ENCODE measurements at places on chromosomes 4 and X.

DNA sequence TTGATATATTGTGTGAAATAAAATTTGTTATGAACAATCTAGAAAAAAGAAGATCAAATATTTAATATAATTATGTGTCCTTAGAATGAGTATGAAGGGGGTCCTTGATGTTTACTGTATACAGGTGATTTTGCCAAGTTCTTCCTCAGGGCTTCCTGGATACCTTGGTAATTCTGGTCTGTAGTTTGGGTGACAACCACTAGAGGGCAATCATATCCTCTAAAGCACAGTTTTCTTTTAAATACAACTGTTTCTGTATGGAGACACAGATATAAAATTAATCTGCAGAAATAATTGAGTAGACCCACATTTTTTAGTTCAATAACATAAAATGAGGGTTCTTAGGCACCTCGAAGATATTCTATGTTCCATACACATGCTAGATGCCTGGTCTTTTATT is 157.7 kb downstream of the SPANXN1 start:
- DNase-seq, result peak; percentile 27

DNA sequence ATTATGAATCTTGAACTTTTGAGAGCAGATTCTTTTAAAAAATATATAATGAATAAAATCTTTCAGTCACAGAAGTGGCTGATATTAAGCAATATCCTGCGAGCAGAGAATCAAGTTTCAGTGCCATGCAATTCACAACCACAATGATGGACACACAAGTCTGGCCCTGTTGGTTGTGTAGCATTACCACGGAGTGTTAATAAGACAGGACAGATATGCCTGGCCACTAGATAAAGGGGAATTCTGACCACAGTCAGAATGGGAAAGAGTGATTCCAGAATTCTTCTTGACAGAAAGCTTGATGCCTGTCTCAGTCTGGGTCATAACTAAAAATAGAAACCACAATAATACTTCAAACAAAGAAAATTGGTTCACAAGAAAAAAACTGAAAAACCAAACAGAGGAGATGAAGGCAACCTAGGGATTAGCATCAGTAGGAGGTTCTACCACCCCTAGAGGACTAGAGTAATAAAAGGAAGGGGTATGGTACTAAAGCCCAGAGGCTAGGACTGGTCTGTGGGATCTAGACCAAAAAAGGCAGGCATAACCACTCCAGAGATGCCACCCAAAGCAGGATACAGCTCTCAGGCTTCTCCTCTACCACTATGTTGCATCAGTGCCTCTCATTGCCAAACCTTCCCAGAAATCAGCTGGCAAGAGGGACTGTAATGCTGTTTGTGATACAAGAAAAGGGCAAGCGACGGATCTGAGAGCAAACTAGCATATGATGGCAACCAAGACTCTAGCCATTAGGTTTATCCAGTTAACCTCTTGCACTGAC is 59.0 kb downstream of the RNF150 start:
- no peak for DNase-seq

GRCh38 chrX:11913001-11913400 is 155.0 kb downstream of the MSL3 start:
- no peak for DNase-seq

- no peak for DNase-seq
Measured at GRCh38 chr4:186699881-186700397, 23.7 kb downstream of the FAT1 start.

GRCh38 chr4:78310007-78310739 is 241.4 kb upstream of the ANXA3 start:
- DNase-seq, result peak; percentile 79

DNA sequence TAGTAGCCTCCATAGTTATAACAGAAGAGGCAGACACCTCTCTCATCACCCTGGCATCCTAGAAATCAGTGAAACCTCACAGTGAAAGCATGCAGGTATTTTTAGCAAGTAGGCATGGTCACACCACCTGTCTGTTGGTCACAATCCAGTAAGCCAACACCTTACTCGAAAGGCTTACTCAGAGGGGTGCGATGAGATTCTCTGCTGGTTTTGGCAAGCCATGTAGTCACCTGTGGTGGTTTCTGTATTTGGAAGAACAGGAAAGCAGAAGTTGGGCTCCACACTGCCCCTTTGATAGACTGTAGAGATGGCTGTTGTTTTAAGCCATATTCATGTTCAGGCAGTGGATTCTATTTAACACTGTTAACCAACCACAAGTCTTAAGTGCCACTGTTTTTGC is 134.7 kb downstream of the DCLK2 start:
- peak; percentile 87 for DNase-seq

- no peak for DNase-seq
Measured at GRCh38 chrX:21972046-21972445, 31.5 kb downstream of the SMS start.

DNA sequence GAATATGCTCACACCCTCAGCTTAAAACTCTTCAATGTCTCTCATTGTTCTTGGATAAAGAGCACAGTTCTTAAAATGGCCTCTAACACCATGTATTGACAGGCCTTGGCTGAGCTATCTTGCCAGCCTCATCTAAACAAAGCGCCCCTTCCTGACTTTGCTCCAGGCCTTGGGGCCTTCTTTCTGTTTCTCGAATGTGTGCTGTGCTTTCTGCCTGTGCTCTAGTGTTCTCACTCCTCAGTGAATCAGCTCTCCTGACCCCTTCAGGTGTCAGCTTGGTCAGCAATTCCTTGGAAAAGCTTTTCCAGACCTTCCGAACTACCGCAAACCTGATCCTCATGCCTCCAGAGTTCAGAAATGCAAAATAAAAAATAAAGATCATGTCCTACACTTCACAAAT is 346.3 kb upstream of the FSTL5 start:
- DNase-seq, result no peak

- no peak for DNase-seq
Measured at GRCh38 chr4:52701207-52701606, 42.1 kb upstream of the USP46 start.

- DNase-seq, result peak; percentile 3
Measured at GRCh38 chr4:117700111-117700892, 334.0 kb upstream of the NDST3 start.

DNA sequence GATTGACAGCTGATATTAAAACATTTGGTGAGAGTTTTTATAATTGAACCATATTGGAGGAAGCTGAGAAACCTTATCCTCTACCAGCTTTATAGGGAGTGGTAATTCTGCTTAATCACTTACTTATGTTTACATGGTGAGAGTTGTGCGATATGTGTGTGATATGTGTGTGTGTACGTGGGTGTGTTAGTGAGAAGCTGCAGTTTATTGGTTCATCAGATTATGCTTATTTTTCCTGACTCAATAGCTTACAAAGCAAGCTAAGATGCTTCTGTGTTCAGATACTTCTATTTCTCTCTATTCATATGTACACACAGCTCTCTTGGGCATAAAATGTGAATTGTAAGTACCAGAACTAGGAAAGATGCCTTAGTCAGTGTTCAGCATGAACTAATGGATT is 343.7 kb downstream of the GRIA2 start:
- peak; percentile 64 for DNase-seq

DNA sequence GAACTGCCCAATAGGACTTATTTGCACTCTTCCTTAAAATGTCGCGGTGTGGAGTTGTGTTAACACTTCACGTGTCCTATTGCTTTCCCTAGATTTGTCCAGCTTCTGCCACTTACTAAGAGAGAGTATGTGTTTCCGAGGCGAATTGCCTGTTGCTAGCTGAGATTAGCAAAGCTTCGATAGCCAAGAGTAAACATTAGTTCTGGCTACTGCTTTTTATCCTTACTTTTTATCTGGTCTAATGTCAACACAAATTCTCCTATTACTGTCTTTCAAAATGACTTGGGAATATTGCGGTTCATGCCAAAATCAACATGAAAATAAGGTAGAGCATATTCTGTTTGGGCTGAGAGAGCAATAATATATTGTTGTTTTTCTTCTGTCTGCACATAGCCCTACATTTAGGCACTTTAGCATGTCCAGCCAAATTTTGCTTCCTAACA is 90.4 kb upstream of the VEGFC start:
- DNase-seq, result peak; percentile 41

DNA sequence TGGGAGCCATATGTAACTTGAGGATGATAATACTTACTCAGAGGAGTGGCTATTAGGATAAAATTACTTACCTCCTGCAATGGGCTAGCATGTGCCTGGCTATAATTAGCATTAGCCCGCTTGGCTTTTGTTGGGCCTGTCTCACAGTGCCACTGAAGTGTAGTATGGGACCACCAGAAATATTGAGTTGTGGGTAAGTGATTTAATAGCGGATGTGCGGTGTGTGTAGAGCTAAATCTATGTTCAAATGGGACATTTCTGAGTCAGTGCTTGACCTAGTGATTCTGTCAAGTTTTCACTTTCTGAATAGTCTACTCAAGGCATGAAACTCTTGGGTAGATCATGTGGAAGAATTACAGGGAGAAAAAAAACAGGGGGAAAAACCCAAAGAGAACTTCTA is 3.5 kb upstream of the CLNK start:
- DNase-seq, result no peak

- DNase-seq, result no peak
Measured at GRCh38 chrX:96729053-96729452, 44.4 kb downstream of the DIAPH2 start.

- DNase-seq, result no peak
Measured at GRCh38 chr4:8305851-8306471, 36.4 kb downstream of the HTRA3 start.

DNA sequence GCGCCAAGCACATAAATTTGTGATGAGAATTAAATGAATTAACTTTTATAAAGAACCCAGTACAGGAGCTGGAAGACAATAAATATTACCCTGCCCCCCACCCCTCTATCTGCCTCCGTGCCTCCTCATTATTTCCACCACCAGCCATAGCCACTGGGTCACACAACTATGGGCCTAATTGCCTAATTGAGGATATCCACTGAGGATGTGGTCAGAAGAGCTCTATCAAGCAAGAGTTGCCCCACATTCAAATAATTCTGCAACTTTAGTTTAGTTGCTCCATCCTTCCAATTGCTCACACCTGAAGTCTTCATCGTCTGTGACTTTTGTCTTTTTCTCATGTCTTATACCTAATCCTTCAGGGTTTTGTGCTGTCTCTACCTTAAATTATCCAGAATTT is 9.5 kb upstream of the CXCL8 start:
- DNase-seq, result no peak

- DNase-seq, result no peak
Measured at GRCh38 chr4:119011607-119011988, 122.9 kb downstream of the SYNPO2 start.

DNA sequence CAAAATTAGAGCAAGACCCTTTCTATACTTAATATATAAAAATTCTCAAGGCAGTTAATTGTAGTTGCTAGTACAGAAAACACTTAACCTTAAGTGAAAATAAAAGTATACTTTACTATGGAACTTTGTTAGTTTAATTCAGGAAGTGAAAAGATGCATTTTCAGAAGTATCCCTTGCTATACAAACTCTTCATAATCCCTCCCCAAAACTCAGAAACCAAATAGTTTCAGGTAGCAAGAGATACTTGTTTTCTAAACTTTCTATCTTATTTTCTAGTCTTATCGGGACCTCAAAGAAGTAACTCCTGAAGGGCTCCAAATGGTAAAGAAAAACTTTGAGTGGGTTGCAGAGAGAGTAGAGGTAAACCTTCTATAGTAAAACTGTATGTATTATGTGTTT is 14.3 kb downstream of the PAICS start:
- no peak for DNase-seq
